ENCODE measurements at places on chromosomes 5 and 9. TPM values are rescaled to one million over a fixed set of nuclear protein-coding genes. Genes with fewer than 3 reads are reported as not detected.

The PCDHGA6 gene
- 0.16 TPM for total RNA-seq

The TEX48 gene
- total RNA-seq = 1.4 TPM

The NR4A3 gene
- 53.1 TPM for total RNA-seq

GRCh38 chr9:38254151-38254550, 138.4 kb upstream of the ALDH1B1 start:
- H3K27me3 ChIP-seq = no peaks in the 10 kb centered on the region
- DNase-seq = no peak
- no peak overlapping the region for H3K27ac ChIP-seq

DNA sequence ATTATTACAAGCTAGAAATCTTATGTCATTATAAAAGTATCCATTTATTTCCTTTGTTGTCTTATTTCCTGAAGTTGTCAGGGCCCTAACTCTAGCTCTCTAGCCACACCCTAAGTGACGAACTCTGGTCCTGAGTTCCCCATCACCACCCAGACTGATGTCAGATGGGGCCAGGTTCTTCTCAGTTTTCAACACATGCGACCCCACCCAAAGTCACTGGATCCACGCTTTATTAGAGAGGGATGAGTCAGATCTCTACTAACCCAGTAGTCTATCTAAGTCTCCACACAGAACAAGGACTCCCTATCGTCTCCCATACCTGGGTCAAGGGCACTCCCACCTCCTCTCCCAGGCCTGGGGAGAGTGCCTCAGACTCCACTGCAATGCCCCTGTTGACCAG, 6.8 kb upstream of the FEM1C start:
- H3K4me3 ChIP-seq = no peak overlapping the region
- no peak overlapping the region for H3K27ac ChIP-seq
- peaks cover 6% of the 10 kb centered on the region for H3K27me3 ChIP-seq
- H3K4me1 ChIP-seq = peaks cover 5% of the 10 kb centered on the region

DNA sequence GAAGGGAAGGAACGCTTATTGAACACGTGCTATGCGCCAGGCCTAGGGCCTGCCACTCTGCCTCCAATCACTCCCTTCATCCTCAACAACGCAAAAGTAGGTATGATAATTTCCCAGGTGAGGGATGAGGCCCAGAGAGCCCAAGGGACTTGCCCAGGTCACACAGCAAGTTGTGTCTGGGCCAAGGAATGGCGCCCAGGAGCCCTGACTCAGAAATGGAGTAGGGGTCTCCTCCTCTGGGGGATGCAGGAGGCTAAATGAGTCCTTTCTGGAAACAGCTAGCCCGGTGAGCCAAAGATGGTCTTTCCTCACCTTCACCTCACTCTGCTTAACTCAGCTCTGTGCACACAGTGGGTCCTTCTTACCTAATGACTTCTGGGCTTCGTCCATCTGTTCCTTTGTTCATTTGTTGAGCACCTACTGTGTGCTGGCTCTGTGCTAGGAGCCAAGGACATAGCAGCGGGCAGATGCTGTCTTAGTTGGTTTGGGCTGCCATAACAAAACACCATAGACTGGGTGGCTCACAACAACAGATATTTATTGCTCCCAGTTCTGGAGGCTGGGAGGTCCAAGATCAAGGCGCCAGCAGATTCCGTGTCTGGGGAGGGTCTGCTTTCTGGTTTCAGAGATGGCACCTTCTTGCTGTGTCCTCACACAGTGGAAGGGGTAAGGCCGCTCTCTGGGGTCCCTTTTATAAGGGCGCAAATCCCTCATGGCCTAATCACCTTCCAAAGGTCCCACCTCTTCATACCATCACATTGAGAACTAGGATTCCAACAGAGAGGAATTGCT, 22.3 kb upstream of the NEURL1B start:
- H3K27me3 ChIP-seq = no peaks in the 10 kb centered on the region
- H3K4me3 ChIP-seq = no peak overlapping the region
- no peak for DNase-seq
- no peaks in the 10 kb centered on the region for H3K4me1 ChIP-seq

The DMRTA1 gene
- total RNA-seq = not detected

Measured in activated T-cell treated with anti-CD3 and anti-CD28 coated beads, Interleukin-2, amount 50 U/mL, for 72 hours (primary cell).